ENCODE measurements at places on chromosomes 3 and 15.

GRCh38 chr3:128532012-128532983, 39.3 kb upstream of the GATA2 start:
- DNase-seq, result no peak

- no peak for DNase-seq
Measured at GRCh38 chr15:81886591-81886990, 159.2 kb downstream of the MEX3B start.

- peak; percentile 86 for DNase-seq
Measured at GRCh38 chr15:73601451-73602445, 31.4 kb downstream of the NPTN start.

DNA sequence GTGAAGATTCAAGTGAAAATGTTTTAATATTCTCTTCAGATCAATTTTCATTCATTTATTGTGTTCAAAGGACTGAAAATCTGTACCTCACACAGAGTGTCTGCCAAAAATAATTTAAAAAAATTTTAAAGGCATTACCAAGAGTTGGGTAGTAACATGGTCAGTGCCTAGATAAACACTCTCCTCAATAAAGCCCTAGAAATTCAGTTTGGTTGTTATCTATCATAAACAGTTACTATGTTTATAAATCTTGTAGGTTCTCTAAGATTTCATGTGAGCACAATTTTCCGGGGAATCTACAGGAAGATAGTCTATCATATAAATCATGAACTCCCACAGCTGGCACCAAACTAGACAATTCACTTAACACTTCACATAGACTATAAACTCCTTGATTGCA, 128.6 kb downstream of the GSK3B start:
- no peak for DNase-seq

GRCh38 chr3:184148076-184148475, 7.1 kb upstream of the DVL3 start:
- DNase-seq, result no peak

DNA sequence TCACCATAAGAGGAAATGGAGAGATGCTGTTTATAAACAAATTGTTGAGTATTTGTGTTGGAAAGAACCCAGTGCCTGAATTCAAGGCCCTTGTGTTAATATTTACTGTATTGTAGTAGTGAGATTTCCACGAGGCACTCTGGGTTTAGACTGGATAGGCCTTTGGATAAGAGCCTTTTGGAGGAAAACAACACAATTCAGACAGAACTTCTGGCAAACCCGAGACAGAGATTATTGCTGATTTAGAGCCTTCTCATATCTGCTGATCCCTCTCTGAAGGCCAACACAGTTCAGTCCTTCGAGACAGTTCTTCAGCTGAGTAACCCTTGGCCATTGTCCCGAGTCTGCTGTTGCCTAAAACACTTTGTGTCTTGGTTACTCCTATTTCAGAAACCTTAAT, 55.7 kb downstream of the LMCD1 start:
- no peak for DNase-seq

DNA sequence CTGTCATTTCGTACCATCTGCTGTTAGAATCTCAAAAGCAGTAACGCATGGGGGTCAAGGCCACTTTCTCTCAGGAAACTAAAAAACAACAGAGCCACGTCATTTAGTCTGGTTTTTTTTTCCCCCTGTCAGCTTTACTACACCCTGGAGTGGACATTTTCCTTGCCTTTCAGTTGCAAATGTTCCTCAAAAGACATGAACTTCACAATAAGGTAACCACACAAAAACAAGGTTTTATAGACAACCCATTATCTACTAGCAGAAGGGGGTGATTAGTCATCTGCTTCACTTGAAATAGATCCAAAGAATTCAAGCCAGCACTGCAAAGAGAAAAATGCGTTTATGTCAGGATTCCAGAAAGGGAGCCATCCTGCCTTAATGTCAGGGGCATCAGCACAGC, 171.8 kb upstream of the CDIN1 start:
- no peak for DNase-seq

DNA sequence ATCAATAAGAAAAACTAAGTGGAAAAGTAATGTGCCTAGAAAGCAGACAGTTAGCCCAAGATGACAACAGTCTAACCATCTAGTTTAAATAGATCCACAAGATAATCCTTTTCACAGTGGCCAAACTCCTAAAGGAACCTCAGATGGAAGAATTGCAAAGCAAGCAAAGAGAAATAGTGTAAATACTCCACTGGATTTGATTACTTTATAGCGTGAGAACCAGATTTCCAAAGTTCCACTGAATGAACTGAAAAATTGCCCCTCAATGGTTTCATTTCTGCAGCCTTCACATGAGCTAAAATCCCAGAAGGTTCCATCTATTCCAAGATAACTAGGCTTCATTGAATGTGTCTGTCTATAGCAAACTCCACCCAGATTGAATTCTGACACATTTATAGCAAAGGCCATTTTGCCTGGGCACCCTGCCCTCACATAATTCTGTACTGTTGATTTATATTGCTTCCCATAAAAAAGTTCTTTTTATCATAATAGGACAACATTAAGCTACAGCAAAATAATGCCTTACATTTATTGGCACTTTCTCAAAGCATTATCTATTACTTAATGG, 129.7 kb upstream of the THBS1 start:
- no peak for DNase-seq

DNA sequence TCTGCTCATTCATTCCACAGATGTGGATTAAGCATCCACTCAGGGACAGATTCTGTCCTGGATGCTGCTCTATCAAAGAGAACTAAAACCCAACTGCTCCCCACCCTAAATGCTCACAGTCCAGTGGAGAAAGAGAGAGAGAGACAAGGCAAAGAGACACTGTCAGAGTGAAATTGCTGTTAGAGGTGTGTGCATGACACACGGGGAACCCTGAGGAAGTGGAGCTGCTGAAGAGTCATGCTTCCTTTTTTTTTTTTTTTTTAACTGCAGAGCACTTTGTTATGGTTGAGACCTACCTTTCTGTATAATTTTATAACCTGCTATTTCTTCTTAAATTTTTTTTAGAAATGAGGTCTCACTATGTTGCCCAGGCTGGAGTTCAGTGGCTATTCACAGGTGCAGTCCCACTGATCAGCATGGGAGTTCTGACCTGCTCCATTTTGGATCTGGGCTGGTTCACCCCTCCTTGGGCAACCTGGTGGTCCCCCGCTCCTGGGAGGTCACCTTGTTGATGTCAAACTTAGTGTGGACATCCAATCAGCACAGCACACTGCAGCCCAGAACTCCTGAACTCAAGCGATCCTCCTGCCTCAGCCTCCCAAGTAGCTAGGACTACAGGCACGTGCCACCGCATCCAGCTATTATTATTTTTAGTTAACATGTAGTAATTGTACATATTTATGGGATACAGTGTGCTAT, 18.2 kb upstream of the PSTPIP1 start:
- no peak for DNase-seq

DNA sequence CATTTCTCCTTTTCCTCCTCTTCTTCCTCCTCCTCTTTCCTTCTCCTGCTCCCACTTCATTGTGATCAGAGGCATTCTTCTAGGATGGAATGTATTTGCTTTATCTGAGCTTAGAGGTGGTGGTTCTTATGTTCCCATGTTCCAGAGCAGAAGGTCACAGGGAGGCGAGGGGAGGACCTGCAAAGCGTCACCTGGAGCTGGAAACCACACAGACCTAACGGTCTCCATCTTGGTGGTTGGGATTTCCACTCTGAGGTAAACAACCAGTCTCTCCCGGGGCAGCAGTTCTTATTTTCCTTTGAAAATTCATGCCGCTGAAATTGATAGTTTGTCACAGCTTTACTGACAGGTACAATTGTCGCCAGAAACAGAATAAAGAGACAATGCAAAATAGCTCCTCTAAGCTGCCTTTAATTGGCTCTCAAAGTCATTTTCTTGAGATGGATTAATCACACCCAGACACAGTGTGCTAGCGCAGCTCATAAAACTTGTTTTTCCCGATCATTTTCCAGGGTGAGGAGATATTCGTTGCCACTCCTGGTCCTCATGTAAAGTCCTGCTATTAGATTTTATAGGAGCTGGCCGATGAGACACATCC, 16.9 kb upstream of the AGBL1 start:
- no peak for DNase-seq

GRCh38 chr3:152472672-152472954, 203.9 kb downstream of the MBNL1 start:
- DNase-seq, result no peak

- no peak for DNase-seq
Measured at GRCh38 chr3:157859541-157859940, 246.7 kb downstream of the SHOX2 start.

GRCh38 chr3:171431550-171431949, 28.7 kb downstream of the TNIK start:
- no peak for DNase-seq

DNA sequence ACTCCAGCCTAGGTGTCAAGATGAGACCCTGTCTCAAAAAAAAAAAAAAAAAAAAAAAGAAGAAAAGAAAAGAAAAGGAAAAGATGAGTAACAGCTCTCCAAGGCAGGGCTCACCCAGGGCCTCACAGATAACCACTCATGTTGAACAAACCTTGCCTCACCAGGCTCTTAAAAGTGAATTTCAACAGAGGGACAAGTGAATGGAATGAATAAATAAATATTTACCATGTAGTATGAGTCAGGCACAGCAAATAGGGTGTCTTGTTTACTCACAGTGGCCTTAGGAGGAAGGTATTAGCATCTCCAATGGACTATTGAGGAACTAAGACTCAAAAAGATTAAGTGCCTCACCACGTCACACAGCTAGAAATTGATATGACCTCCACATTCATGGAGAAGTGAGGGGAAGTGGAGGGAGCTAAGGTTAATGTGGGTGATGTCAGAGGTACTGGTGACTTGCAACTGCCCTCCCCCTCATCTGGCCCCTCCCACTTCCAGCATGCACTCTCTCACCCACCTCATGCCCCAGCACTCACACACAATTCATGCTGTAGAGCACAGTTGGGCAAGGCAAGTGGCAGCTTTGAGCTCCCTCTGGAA, 255.5 kb downstream of the UACA start:
- DNase-seq, result no peak

- no peak for DNase-seq
Measured at GRCh38 chr15:75215107-75216004, 13.7 kb downstream of the C15orf39 start.

- DNase-seq, result no peak
Measured at GRCh38 chr3:69665026-69665737, 74.1 kb upstream of the MITF start.

DNA sequence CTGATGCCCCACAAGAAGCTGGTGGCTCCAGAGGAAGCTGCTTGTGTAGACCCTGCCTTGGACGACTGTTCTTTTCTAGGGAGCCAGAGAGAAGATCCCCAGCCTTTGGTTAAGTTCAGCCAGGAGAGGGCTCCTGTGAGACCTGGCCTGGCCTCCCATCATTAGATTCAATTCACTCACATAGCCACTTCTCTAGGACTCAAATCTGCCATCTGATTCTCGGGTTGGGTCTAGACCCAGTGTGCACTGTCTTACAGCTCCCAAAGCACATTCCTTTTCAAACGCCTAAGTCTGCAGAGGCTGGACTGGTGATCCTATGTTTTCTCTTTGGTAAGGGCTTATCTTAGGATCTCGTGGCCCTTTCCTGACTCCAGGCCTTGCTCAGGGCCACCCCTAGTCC, 81.7 kb upstream of the NPHP3 start:
- no peak for DNase-seq

- DNase-seq, result no peak
Measured at GRCh38 chr3:50190936-50191660, at the start of gene GNAT1. Gene GNAT1, plus strand, starts transcription at chr3:50191610. Its CDS starts 116 bp downstream, at chr3:50191726.

- DNase-seq, result no peak
Measured at GRCh38 chr3:151722856-151723255, 10.9 kb upstream of the AADACL2 start.

DNA sequence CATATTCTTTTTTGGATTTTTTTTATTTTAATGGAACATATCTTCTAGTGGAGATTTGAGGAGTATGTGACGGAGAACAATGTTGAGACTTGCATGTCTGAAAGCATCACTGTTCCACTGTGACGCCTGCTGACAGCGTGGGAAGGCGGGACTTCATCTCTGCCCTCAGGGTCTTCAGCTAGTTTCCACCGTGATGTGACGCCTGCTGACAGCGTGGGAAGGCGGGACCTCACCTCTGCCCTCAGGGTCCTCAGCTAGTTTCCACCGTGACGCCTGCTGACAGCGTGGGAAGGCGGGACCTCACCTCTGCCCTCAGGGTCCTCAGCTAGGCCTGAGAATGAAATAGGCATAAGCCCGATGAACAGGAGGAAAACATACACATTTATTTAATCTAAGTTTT, 70.7 kb downstream of the LMLN start:
- DNase-seq, result no peak
